ENCODE measurements at places on chromosomes 16 and 17. TPM values are rescaled to one million over a fixed set of nuclear protein-coding genes. Genes with fewer than 3 reads are reported as not detected.

DNA sequence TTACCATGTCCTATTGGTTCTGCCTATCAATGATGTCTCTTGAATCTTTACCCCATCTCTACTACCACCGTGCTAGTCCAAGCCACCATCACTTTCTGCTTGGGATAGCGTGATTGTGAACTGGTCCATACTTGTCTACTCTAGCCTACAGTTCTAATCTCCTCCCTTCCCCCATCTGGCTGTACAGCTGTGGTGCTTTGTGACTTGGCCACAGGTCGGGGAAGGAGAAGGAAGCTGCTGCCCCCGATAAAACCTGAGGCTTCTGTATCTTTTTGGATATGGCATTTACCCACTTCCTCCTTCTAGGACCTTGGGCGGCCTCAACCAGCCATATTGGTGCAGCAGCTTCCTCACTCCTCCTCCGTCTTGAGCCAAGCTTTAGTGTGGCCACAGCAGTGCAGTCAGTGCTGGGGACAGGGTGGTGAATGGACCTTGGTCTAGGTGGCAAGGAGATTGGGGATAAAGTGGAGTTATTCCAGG lies 314 bp upstream of the ITGA2B start:
- DNase-seq: no peak

- DNase-seq: no peak
Observed at GRCh38 chr16:77172951-77173350, 18.0 kb upstream of the MON1B start.

DNA sequence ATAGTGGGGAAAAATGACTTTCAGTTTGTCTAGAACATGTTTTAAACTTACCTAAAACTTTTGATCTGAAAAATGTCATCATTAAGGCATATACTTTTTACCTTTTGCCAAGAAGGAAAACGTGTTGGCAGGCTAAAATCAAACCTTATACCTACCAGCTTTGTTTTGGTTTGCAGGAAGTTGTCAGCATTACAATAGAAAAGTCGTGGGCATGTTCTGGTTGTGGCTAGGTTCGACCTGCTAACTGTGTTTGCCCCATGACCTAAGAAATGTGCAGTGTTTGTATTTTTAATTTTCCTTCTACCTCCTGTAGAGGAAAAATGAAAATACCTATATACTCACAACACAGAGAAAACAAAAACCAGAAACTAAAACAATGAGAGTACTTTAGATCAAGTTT lies 13.0 kb downstream of the SKAP1 start:
- DNase-seq: no peak

GRCh38 chr17:73156887-73157520 lies 7.8 kb upstream of the SSTR2 start:
- DNase-seq: no peak

DNA sequence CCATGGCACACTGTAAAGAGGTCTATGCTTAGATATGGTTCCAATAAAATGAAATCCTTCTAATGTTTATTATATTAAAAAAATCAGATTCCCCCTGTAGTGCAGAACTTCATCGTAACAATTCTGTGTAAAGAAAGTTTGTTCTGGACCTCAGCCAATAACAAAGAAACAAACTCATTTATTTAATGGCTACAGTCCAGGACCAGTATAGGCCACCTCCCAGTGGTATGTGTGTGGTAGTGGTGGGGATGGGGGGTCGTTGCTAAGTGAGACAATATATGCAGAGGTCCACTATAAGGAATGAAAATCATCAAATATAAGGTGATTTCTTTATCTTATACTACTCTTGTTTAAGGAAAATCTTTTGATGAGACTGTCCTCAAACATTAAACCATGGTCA lies 136.4 kb downstream of the CDK5R1 start:
- DNase-seq: no peak

Gene PARD6A
- 3.2 TPM for total RNA-seq

Gene TAT
- not detected for total RNA-seq

Data from LHCN-M2 (cell line).